Stimulated activated CD8-positive, alpha-beta memory T cell treated with anti-CD3 and anti-CD28 coated beads, Interleukin-2, amount 100 ng/mL, for 48 hours (primary cell): ENCODE measurements at places on chromosomes 4 and X.

DNA sequence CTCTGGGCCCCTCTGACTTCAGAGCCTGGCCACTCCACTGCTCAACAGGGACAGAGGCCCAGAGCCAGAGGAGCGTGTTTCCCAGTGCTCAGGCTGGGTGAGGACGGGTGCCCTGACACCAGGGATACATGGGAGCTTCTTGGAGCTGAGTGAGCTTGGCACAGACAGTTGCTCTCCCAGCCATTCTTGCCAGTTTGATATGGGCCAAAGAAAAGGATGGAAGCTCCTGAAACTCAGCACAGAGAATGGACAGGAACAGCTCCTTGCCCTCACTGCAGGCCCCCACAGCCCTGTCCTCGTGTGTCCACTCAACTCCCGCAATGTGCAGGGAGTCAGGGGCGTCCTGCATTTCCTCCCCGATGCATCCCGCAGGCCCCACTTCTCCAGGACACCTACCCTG, 38.8 kb downstream of the NSG1 start:
- DNase-seq = no peak

DNA sequence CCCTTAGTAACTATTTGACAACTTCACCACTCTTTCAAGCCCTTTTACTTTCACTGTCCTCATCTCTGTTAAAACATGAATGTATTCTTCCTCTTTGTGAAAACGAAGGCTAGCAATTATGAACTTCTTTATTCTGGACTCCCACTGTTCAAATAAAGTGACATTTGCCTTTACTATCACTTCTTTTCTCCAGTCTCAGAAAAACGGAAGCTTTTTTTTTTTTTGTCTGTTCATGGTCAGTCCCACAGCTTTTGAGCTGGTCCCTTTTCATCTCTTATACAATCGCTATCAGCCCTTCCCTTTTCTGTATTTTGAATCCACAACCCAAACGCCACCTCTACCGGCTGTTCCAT, 327.7 kb downstream of the DKK2 start:
- no peak for DNase-seq

DNA sequence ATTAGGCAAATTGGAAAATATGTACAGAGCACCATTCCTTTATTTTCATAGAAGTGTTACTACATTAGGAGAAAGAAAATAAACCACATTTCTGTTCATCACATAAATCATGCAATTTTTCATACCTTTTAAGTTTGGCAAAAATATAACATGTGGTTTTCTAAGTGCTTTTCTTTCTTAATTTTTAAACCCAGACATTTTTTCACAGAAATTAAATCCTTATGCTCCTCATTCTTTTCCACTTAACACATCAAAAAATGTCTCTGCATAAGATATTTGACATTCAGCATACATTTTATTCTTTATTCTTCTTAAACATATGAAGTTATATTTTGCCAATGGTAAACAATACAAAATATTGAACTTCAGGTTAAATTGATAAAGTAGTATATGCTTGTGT, 826.6 kb upstream of the SLIT2 start:
- DNase-seq = no peak

DNA sequence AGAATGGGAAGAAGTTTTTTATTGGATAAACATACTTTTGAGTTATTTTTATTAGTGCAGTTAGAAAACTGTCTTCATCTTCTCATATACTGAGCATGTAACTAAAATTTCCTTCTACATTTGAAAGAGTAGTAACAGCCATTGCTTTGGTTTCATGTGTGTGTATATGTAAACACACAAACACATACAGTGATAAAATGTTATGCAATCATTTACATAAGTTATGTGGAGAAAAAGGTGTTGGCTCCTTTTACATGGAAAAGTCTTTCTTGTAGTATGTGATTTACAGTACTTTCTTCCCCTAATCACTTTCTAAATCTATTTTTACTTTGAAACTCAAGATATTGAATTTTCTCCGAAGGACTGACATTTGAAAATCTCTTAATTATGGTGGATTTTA, 194.3 kb upstream of the PACRGL start:
- DNase-seq = no peak

DNA sequence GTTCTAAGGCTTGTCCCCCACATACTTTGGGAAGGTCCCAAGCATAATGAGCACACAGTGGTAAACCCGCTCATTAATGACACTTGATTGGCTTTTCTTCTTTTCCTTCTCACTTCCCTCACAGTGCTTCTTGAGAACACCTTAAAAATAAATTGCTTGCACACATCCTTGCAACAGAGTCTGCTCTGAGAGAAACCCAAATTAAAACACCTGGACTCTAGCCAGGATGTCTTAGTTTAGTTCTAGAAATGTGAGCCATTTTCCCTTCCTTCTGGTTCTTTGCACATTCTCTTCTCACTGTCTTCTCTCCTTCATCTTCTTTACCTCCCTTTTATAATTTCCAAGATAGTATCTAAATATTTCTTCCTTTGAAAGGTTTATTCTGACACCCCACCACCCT, 35.3 kb upstream of the COX7B2 start:
- no peak for DNase-seq

DNA sequence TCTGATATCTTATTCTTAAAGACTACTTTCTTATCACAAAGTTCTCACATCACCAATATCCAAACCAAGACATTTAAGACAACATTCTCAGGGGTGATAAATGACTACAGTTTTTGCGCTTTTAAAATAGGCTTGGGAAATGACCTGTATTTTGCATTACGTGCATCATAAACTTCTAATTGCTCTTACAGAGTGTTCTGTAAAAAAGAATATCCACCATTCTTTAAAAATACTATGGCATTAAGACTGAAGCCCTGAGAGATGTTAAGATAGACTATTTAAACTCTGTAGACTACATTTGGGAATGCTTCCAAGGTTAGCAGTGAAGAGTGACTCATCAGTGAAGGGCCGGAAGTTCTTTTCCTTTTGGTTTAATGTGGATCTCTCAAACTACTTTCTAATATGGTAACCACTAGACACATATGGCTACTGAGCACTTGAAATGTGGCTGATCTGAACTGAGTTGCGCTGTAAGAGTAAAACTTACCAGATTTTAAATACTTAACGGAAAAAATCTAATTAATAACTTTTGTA, 518.8 kb upstream of the FTHL17 start:
- DNase-seq = no peak

- no peak for DNase-seq
Observed at GRCh38 chr4:8732681-8733243, 138.9 kb downstream of the HMX1 start.

GRCh38 chr4:76641758-76642157, 206.7 kb downstream of the SHROOM3 start:
- DNase-seq = no peak

- DNase-seq = no peak
Observed at GRCh38 chrX:54484666-54485065, 11.4 kb downstream of the FGD1 start.

DNA sequence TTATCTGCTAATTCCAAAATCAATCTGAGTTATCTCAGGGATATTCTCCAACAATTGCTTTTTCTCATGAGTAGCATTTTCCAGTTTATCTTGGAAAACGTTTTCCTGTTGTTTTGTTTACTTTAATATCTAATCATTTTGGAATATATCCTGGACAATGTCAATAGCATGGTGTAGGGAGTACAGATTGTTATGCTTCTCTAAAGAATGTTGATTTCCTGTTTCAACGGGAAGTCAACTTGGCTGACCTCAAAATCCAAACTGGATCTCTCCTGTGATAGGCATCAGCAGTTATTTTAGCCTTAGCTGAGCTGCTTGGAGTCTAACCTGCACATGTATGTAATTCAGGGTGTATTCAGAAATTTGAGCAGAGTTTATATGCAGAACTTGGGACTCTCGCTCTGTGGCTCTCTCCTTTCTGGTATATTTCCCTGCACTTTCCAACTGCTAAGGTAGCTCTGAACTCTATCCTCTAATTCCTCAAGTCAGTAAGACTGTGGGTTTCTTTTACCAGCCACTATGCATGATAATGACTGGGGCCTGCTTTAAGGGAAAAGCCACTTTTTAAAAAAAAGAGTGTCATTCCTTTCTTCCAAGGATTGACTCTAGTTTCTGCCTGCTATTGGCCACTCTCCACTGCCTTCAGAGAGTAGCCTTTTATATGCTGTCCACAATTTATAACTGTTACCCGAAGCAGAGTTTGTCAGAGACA, 7.7 kb downstream of the PRSS48 start:
- DNase-seq = no peak

GRCh38 chrX:145727476-145727875, 90.2 kb upstream of the SLITRK2 start:
- no peak for DNase-seq

- no peak for DNase-seq
Observed at GRCh38 chrX:11890836-11891514, 132.9 kb downstream of the MSL3 start.

- DNase-seq = no peak
Observed at GRCh38 chrX:124690495-124690894, 344.1 kb downstream of the SH2D1A start.
